ENCODE measurements at places on chromosomes 5 and 9. TPM values are rescaled to one million over a fixed set of nuclear protein-coding genes. Genes with fewer than 3 reads are reported as not detected.

GRCh38 chr5:131230406-131230805 lies 33.4 kb upstream of the CDC42SE2 start:
- peak; percentile 38 for DNase-seq

DNA sequence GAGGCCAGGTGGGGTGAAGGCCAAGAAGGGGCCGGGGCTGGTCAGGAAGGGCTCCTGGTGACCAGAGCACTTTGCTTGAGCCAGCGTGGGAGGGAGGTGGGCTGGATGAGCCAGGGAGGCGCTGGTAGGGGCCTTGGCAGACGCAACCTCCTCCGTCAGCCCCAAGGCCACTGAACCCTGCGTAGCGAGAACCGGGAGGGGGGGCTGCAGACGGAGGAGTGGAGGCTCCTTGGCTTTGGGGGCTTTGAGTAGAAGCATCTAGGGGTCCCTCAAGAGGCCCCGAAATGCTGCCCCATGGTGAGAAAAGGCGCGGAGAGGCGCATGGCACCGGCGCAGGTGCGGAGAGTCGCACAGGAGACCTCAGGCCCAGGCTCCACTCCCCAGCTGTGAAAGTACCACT lies 1888.0 kb upstream of the CDH9 start:
- no peak for DNase-seq

- no peak for DNase-seq
These were observed 82.2 kb upstream of the SLCO6A1 start for GRCh38 chr5:102581011-102581410.

Gene PCDHGA10
- total RNA-seq, result 0.35 TPM

- no peak for DNase-seq
These were observed 868 bp downstream of the ZBTB43 start for GRCh38 chr9:126805554-126806262.

GRCh38 chr9:132125361-132125760 lies 36.5 kb upstream of the NTNG2 start:
- peak; percentile 82 for DNase-seq

Data from H7 (cell line).